Kidney glomerular epithelial cell (primary cell): ENCODE measurements at places on chromosomes 7 and 10.
A peak's percentile ranks its signal among the peaks of the same experiment; 100 is the strongest.

- peak; percentile 4 for DNase-seq
Observed at GRCh38 chr10:130138479-130138866, 2.3 kb downstream of the GLRX3 start.

- DNase-seq, result peak; percentile 83
Observed at GRCh38 chr10:89478085-89478738, 57.2 kb downstream of the SLC16A12 start.

DNA sequence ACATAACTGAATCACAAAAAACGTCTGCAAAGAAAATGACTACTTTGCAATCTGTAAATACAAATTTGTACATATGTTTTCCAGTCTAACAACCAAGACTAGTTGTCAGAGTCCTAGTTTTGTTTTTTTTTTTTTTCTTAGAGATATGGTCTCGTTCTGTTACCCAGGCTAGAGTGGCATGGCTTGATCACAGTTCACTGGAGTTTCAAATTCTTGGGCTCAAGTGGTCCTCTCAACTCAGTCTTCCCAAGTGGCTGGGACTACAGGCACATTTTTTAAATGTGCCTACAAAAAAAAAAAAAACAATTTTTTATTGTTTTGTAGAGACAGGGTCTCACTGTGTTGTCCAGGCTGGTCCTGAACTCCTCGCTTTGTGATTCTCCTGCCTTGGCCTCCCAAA is 70.8 kb downstream of the ORC5 start:
- DNase-seq, result no peak

- DNase-seq, result no peak
Observed at GRCh38 chr7:107446531-107446930, 23.3 kb upstream of the GPR22 start.

- no peak for DNase-seq
Observed at GRCh38 chr7:76506081-76506440, 4.3 kb upstream of the UPK3B start.

DNA sequence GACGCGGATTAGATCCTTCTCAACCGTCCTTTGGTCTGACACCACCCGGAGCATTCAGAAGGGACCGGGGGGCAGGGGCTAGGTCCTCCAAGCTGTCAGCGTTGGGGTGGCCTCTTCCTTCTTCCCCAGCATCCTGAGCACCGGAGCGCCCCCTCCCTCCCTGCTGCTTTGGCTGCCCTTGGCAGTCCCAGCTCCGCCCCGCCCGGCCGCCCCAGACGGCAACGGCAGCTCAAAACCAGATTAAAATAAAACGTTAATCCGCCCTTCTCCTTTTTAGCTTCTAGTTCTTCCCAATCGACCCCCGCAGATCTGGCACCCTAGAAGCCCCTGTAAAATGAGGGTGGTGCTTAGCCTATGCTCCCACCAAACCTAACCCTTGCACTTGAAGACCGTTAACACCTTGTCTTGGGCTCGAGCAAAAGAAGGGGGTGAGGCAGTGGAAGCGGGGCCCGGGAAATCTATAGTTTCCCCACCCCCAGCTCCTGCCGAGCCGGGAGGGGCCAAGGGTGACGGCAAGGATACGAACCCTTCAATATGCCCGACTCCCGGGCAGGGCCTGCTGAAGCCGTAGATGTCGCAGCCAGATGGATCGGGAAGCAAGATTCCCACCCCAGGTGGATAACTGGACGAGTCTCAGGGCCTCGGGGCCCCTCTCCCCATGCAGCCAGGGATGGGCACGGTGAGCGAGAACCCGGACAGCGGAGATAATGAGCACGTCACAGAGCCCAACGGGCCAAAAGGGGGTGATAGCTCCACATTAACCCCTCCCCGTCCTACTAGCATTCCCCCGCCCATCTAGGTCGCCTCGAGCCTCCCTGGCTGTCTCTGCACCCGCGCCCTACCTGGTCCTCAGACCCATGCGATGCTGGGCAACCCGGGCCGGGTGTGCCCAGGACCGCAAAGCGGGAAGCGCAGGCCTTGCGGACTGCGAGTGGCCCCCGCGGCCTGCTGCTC is 169.7 kb downstream of the NRF1 start:
- DNase-seq, result no peak

- peak; percentile 12 for DNase-seq
Observed at GRCh38 chr7:150974468-150975391, 3.4 kb downstream of the KCNH2 start.

- DNase-seq, result peak; percentile 46
Observed at GRCh38 chr10:112960151-112960681, 10.2 kb downstream of the TCF7L2 start.

DNA sequence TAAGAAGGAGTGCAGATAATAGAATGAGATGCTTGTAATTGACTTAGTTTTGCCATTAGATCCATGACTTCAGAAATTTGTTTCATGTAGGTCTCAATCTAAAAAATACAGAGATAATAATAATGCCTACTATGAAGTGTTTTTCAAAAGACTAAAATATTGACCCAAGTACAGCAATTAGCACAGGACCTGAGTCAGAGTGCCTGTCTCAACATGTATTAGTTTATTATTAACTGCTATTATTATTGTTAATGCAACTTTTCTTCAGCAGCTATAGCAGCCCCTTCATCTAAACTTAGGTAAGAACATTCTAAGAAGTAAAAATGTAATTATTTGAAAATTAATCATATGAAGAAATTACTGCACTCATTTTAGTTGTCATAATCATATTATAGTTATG is 82.9 kb upstream of the HGF start:
- no peak for DNase-seq

DNA sequence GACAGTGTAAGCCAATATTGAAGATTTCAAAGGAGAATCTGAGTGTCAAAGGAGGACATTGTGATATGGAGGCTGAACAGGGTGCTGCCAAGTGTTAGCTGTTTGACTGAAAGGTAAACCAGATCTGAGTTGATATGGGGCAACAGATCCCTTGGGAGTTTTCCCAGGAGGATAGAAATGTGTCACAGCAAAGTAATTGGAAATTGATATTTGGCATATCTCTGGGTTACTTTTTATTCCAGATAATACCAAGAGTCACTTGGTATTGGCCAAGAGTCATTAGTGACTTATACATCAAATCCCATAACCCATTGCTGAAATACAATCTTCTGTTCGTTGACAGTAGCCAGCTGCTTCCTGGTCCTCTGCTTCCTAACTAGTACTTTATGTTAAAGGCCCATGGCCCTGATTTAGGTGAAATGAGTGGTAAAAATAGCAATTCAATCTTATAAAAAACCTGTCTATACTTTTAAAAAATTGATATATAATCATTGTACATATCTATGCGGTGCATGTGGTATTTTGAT is 922.9 kb downstream of the LRMDA start:
- DNase-seq, result no peak

GRCh38 chr10:116557305-116557880 is 11.7 kb downstream of the PNLIP start:
- DNase-seq, result no peak

DNA sequence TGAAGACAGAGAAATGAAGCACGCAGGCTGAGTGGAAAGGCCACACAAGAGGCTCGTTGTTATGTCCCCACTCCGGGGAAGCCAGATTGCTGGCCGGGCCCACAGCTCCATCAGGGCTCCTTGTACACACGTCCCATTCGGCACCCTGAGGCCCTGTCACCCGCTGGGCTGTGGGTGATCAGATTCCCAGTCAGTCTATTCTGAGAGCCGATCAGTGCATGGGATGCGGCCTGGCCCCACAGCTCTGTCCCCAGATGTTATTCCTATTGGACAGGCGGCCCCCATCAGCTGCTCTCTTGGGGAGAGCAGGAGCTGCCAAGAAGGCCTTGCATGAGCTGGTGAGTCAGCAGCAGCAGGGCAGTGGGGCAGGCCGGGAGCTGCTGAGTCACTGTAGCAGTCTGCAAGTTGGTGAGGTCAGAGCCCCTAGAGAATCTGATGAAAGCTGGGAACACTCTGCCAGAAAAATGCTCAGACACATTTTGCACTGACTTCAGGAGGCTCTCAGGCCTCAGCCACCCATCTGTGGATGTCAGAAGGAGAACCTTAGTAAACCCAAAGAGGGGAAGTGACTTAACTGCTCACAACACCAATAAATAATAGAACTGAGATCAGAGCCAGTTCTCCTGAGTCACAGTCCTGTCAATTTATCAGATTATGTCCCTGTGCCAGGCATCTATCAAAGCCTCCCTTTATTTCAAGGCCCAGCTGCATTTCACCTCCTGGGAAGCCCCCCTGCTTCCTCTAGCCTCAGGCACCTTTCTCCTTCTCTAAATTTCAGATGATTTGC is 9.4 kb upstream of the PSAP start:
- DNase-seq, result peak; percentile 95

DNA sequence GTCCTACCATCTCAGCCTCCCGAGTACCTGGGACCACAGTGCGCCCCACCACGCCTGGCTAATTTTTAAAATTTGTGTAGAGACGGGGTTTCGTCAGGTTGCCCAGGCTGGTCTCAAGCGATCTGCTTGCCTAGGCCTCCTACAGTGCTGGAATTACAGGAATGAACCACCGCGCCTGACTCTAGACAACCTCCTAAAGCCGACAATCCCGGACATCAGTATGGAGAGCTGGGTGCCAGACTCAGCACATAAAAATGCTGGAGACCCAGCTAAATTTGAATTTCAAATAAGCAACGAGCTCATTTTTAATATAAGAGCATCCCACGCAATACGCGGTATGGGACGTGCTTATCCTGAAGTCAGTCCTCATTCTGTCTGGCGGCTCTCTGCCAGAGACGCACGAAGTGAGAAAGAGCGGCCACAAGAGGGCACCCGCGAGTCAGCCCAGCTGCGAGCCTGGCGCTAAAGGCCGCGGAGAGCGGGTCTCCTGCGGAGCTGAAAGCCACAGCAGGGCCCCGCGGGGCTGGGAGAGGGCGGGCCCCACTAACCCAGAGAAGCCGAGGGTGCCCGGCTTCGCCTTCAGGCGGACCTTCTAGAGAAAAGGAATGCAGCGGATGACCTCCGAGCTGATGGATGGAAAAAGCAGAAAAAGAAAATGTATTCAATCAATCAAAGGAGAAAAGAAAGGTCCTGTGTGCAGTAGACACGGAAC is 7.0 kb downstream of the CALY start:
- peak; percentile 58 for DNase-seq

DNA sequence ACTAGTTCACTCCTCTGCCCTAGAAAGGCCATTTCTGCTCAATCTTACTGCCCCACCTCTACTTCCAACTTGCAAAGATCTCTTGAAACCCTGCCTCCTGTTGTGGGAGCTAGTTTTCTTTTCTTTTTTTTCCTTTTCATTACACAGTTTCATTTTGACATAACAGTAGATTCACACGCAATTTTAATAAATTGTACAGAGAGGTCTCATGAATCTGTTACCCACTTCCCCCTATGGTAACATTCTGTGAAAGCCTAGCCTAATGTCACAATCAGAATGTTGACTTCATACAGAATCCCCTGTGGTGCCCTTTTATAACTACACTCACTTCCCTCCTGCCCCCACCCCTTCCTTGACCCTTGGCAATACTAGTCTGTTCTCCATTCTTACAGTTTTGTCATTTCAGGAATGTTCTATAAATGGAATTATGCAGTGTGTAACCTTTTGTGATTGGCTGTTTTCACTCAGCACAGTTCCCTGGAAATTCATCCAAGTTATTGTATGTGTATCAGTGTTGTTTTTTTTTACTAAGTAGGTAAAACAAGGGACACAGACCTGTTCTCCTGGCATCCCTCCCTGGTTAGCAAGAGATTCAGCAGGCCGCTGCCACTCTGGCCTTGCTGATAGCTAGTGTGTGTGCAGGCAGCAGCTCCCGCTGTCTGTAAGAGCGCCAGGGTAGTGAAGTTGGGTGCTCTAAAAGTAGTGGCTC is 21.5 kb downstream of the CHST3 start:
- no peak for DNase-seq

- DNase-seq, result peak; percentile 68
Observed at GRCh38 chr10:110081911-110082310, 74.1 kb downstream of the ADD3 start.

DNA sequence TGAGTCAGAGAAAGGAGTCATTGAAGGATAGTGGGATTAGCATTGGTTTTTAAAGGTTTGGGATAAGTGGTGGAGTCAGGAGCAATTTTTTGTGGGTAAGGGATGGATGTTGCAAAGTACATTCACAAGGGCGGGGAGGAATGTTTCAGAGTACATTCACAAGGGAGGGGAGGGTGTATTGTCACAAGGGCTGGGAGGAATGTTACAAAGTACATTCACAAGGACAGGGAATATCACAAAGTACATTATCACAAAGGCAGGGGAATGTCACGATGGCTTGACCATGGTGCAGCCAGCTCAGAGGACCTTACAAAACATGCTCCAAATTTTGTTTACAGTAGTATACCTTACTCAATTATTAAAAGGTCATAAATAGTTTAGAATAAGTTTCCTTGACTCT is 30.3 kb downstream of the C1GALT1 start:
- DNase-seq, result no peak

DNA sequence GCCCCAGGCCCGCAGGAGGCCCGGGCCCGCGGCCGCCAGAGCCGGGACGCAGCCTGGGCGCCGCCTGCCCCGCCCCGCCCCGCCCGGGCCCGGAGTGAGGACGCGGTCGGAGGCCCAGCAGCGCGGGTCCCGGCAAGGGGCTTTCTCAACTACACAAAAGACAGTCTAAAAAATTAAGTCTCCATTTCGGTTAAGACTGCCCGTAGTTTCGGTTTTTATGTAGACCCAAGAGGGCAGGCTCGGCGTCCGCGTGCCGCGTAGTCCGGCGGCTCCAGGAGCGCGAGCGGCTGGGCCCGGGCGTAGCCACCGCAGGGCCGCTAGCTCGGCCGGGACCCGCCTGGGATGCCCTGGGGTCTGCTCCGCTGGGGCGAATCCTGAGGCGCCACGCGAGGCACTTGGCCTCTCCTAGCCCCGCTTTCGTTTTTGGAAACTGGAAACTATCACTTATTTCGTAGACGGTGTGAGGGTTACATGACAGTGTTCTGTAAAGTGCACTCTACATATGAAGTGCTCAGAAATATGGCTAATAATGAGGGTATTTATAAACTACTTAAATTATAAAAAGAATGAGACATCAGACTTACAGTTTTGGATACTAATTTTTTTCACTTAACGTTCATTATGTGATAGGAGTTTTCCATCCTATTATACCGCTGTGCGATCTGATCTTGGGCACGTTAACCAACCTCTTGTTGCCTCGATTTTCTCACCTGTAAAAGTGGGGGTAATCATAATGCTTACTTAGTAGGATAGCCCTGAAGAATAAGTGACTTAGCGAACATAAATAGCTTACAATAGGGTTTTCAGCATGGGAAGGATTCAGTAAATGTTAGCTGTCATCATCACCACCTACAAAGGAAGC is 573 bp downstream of the BLVRA start:
- no peak for DNase-seq

GRCh38 chr10:79445977-79446757 is 743 bp upstream of the ZCCHC24 start:
- no peak for DNase-seq

DNA sequence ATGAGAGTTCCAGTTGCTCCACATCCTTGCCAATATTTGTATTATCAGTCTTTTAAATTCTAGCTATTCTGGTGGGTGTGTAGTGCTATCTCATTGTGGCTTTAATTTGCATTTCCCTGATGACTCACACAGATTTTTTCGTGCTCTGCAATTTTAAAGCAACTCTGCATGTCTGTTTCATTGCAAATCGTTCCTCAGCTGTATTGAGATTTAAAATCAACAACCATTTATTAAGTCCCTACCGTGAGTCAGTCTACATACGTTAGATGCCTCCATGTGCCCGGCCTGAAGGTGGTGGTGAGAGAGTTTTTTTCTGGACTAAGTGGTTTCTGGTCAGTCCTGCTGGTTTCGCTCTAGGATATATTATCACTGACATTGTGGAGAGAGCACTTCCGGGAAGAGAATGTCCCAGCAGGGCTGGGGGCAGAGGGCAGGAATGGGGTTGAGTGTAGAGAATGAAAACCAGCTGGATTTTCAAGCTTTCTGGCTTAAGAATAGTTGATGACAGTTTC is 8.4 kb upstream of the HYCC1 start:
- DNase-seq, result no peak

GRCh38 chr10:18104223-18104872 is 35.9 kb upstream of the CACNB2 start:
- DNase-seq, result peak; percentile 16

GRCh38 chr7:151695951-151696541 is 176.4 kb upstream of the RHEB start:
- DNase-seq, result no peak
